ENCODE measurements at places on chromosomes 12 and 14. TPM values are rescaled to one million over a fixed set of nuclear protein-coding genes. Genes with fewer than 3 reads are reported as not detected.

SLC39A5 gene
- polyA plus RNA-seq, result not detected

PRIMA1 gene
- polyA plus RNA-seq, result not detected

ENDOU gene
- polyA plus RNA-seq, result 0.06 TPM

ZCCHC8 gene
- 12.7 TPM for polyA plus RNA-seq

PLEKHD1 gene
- polyA plus RNA-seq, result 0.01 TPM

RIPK3 gene
- polyA plus RNA-seq, result 4.4 TPM

HNRNPA1 gene
- 569 TPM for polyA plus RNA-seq

TAS2R14 gene
- 1.3 TPM for polyA plus RNA-seq

C12orf60 gene
- 0.71 TPM for polyA plus RNA-seq

C12orf50 gene
- polyA plus RNA-seq, result not detected

B4GALNT3 gene
- not detected for polyA plus RNA-seq

DNA sequence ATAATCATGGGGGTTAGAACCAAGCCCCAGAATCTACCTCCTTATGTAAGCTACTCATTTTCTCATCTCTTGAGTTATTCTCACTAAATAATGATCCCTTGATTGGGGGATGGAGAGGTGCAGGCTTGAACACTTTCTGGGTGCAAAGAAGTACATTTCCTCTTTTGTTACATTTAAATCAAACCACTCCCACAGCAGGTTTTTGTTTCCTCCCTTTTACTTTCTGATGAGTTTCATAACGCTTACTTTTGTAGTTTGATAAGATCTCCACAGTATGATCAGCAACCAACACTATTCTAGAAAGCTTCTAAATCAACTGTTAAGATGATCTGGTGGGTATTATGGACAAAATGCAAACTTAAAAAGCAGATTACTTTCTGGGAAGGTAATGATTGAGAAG lies 20.5 kb downstream of the VCPKMT start:
- DNase-seq, result no peak

DNA sequence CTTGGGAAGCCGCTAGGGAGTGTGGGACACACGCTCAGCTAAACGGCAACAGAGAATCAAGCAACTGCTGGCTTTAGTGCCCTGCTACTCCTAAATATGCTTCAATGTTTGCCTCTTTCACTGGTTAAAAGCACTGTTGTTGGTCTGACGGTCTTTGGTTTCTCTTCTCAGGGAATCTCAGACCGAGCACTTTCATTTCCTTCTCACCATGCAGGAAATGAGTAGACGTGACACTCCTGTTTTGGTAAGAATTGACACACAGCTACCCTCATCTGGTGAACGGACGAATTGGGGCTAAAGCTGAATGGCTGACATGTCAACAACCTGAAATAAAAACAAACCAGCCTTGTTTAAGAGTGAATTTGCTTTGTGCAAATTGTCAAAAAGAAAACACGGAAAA lies 57.5 kb upstream of the PIWIL1 start:
- no peak for DNase-seq

DNA sequence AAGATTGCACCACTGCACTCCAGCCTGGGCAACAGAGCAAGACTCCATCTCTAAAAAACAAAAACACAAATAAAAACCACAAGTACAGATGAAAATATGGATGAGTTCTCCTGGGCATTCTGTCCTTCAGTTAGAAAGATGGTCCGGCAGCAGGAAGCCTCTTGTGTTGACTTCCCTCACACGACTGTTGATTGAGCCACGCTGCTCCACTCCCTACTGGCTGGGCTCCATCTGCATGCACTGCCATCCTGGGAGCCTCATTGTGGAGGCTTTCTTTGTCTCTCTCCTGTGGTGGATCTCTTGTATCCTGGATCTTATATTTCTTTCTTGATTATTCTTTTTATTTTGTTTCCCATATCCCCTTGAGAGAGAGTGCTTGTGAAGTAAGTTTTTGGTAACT lies 30.8 kb upstream of the TBC1D30 start:
- no peak for DNase-seq

DNA sequence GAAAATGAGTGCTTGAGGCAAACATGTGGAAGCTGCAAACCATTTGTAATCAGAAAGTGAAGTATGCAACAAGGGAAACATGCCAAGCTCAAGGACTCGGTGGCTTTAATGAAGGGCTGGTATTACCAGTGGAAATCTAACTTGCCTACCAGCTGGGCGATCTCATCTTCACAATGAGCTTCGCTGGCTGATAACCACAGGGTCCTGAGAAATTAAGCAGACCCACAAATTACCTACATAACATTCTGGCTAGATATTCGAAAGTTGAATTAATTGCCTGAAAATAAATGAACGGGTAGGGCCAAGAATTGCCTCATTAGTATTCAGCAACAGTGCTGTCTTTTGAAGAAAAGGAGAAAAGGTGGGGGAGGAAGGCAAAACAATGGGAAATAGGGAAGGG lies 439.4 kb downstream of the PDZRN4 start:
- DNase-seq, result no peak

GRCh38 chr14:49966304-49966809 lies 73.5 kb downstream of the ARF6 start:
- no peak for DNase-seq

- no peak for DNase-seq
These were observed 359.4 kb upstream of the DCN start for GRCh38 chr12:91542067-91542466.

GRCh38 chr12:94636462-94637085 lies 13.8 kb downstream of the TMCC3 start:
- DNase-seq, result no peak

GRCh38 chr14:55094292-55095157 lies 34.5 kb upstream of the LGALS3 start:
- DNase-seq, result no peak

DNA sequence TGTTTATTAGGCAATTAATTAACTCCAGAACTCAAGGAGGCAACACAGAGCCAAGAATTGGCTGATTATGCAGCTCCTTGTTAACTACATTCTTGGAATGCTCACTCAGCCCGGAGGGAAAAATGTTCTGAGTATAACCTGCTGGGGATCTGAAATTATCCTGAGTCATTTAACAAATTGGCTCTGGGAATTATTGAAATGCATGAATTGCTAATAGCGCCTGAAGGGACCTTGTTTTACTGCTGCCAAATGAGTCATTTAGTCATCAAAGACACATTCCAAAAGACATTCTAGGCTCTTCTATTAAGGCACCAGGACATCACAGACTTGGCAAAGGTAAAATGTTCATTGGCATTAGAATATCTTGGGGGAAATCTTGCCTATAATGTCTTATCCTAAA lies 13.0 kb downstream of the TMEM52B start:
- peak; percentile 89 for DNase-seq

DNA sequence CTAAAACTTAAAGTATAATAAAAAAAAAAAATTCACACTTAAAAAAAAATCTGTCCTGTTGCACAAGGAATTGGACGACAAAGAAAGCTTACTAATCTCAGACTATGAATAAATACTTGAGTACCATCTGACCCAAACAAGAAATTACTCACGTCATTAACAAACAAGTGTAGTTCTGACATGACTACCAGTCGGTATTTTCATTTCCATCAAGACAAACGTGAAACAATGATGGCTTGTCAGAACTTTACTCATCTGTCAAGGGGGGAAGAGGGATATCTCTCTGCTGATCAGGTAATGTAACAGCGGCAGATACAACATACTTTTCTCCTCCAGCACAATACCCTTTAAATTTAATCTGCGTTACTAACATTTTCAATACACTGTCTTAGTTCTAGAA lies 78.3 kb downstream of the CDK17 start:
- DNase-seq, result no peak

- peak; percentile 83 for DNase-seq
These were observed 43.5 kb downstream of the MNAT1 start for GRCh38 chr14:60777856-60778578.

GRCh38 chr12:100661300-100661951 lies 87.9 kb downstream of the GAS2L3 start:
- no peak for DNase-seq

DNA sequence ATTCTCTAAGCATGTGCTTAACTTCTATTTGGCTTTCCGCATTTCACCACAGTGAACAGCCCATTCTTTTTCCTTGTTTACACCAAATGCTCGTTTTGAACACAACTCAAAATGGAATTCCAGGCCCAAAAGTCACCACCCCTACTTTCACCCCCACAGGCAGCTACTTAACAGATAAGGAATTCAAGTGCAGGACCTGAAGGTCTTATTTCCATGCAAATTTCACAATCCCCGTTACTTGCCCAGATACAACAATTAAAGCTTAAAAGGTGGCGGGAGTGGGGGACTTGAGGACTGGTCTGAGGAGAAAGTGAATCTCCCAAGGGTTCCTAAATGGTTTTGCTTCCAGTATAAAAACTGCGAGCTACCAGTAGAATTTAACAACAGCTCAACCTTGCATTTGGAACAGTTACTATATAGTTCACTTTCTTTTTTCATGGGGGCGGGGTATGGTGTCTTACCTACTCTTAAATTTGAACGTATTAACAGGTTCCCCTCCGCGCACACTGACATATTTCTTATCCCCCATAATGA lies 3.7 kb downstream of the USP44 start:
- DNase-seq, result no peak

- no peak for DNase-seq
These were observed 848.6 kb upstream of the LRFN5 start for GRCh38 chr14:40758076-40758475.

GRCh38 chr12:105569886-105570285 lies 239.4 kb downstream of the C12orf75 start:
- DNase-seq, result no peak

- no peak for DNase-seq
These were observed 983.0 kb upstream of the LRFN5 start for GRCh38 chr14:40623643-40624042.

GRCh38 chr14:87629788-87630187 lies 363.2 kb downstream of the GALC start:
- DNase-seq, result no peak

DNA sequence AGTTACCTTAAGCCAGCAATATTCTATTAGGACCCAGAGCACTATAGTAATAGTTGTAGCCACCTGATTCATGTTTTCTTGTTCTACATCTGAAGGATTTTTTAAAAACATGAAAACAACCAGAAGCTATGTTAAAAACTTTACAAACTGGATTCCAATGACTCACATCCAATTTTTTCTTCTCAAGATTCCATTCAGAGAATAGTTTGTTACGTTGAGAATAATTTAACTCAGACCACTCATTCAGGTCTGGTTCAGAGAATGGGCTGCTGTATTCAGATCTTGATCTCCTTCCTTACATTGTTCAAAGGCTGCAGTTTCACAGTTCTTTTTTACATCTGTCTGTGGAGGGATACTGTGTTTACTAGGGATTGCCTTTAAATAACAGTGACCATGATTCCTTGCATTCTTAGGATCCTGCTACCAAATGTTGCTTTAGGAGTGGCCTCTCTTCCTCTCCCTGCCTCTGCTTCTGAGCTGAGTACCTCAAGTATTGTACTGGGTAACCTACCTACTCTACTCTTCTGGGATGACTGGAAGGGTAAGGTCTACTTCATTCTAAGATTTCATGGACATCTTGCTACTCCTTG lies 448.0 kb upstream of the FBXO33 start:
- DNase-seq, result no peak

DNA sequence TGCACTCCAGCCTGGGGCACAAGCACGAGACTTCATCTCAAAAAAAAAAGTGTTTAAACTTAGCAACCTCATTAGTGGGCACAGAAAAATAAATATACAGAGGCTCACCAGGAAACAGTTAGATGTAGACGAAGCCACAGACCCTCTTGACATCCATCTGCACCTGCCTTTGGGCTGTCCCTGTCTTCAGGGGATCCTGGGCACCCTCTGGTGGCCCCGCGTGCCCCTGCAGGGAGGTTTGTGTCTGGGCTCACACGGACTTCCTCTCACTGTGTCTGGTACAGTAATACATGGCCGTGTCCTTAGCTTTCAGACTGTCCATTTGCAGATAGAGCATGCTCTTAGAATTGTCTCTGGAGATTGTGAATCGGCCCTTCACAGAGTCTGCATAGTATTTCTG lies 916.5 kb downstream of the TMEM121 start:
- DNase-seq, result no peak

GRCh38 chr12:6178981-6179761 lies 21.0 kb upstream of the CD9 start:
- no peak for DNase-seq

DNA sequence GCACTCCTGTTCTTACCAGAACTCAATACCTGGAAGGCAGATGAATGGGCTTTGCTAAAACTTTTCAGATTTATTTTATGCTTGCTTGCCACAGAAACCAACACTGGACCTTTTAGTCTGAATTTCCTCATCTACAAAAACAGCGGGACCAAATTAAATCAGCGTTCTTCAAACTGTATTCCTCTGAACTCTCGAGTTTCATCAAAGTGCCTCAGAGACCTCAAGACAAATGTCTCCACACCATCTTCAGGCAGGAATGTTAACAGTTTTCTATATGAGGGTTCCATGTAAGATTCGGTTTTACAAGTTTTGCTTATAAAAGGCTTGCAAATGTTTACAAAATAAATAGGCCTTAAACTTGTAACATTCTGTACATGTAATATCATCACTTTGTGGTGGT lies 74.6 kb downstream of the MED13L start:
- no peak for DNase-seq

DNA sequence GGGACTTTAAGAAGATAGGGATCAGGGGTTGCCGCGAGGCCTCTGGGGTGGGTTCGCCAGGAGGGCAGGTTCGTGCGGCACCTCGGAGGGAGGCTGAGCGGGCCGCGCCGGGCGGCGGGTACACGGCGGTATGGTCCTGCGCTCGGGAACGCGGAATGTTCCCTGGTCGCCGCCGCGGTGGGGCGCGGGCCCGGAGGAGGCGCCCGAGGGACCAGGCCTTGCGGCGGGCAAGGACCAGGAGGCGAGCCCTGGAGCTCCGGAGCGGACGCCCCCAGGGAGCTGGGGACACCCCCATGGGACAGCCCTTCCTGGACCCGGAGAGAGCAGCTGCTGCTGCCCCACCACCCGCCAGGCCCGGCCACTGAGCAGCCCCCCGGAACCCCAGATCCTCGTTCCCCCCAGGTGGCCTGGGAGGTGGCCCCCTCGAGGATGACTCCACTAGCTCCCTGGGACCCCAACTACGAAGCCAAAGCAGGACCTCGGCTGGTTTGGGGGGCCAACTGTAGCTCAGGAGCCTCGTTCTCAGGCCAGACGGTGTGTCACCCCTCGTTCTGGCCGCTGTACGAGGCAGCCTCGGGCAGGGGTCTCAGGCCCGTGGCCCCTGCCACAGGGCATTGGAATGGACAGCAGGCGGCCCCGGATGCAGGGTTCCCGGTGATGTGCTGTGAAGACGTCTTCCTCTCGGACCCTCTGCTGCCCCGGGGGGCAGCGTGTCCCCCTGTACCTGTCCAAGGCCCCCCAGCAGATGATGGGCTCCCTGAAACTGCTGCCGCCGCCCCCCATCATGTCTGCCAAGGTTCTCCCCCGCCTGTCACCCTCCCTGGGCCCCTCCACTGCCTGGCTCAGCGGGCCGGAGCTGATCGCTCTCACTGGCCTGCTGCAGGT lies 45.6 kb upstream of the SLC8A3 start:
- no peak for DNase-seq
